Left ventricle myocardium inferior (tissue), 1 donor: ENCODE measurements at places on chromosomes 2 and 18.

DNA sequence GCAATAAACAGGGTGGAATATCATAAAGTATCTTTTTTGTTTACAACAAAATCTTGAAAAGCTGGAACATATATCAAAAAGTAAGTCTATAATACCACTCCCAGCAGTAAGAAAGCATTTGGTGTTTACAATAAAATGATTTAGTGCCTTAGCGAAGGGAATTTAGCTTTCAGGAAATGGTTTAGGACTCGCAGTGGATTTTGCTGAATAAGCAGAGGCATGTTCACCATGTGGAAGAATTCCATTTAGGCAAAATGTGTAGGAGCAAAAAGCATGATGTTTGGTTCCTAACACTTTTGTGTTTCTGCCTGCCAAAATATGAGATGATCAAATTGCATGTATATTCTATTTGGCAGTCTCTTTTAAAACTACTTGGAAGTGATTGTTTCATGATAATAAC is 163.6 kb downstream of the AGPS start:
- DNase-seq = no peak

GRCh38 chr18:23994361-23994902 is 20.1 kb upstream of the TTC39C start:
- DNase-seq = no peak

DNA sequence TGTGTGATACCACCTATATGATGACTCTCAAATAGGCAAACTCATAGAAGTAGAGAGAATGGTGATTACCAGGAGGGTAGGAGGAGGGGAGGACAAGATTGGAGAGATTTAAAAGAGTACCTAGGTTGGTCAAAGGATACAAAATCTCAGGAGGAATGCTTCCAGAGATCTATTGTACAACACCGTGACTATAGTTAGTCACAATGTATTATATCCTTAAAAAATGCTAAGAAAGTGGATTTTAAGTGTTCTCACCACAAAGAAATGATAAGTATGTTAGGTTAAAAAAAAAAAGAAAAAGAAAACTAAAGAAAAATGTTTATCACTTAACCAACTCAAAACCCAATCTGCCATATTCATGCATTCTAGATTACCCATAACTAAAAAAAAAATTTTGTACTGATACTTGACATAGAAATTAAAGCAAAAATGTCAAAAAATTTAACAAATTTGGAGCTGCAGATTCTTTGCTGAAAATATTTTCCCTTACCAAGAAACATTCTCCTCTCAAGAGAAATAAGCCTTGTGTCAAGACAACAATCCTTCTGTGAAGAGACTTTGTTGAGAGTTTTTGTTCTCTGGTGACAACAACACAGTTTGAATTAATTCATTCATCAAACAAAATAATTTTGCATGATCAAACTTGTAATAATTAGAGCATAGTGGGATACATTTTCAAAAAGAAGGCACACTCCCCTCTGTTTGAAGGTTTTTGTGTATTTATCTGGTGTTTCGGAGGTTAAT is 213.1 kb downstream of the DNER start:
- no peak for DNase-seq

- DNase-seq = no peak
Observed at GRCh38 chr2:166090346-166090745, 37.5 kb downstream of the SCN1A start.

- DNase-seq = no peak
Observed at GRCh38 chr2:75464348-75464946, 96.3 kb downstream of the EVA1A start.

DNA sequence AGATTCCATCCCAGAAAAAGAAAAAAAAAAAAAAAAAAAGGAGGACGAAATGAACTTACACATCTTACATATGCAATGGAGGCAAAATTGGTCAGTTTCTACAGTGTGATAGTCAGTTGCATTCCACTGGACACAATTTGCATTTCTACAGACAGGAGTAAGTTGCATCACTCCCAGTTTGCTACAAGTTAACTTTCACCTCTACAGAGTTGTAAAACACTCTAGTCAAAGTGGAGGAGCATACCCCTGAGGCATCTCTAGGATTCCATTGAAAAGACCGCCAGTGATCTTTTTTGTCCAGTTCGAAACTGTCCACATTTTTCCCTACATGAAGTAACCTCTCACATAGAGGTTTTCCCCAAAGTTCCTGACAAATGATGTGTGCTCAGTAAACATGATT is 202.8 kb downstream of the VAPA start:
- DNase-seq = no peak

DNA sequence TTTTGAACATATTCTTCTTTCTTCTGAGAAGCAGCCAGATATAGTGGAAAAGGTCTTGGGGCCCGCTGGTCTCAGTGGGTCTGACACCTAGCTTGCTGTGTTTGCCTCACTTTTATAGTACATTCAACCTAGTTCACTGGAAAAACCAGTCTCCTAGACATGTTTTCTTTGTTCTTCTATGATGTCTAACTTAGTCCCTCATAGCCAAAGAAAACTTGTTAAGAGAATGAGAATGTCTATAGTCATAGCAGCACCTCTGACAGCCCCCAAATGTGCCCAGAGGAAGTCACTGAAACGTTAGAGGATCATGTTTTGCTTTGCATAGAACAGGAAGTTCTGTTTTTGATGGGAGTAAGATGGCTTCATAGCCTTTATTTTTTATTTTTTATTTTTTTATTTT is 40.3 kb downstream of the TNFRSF11A start:
- no peak for DNase-seq

DNA sequence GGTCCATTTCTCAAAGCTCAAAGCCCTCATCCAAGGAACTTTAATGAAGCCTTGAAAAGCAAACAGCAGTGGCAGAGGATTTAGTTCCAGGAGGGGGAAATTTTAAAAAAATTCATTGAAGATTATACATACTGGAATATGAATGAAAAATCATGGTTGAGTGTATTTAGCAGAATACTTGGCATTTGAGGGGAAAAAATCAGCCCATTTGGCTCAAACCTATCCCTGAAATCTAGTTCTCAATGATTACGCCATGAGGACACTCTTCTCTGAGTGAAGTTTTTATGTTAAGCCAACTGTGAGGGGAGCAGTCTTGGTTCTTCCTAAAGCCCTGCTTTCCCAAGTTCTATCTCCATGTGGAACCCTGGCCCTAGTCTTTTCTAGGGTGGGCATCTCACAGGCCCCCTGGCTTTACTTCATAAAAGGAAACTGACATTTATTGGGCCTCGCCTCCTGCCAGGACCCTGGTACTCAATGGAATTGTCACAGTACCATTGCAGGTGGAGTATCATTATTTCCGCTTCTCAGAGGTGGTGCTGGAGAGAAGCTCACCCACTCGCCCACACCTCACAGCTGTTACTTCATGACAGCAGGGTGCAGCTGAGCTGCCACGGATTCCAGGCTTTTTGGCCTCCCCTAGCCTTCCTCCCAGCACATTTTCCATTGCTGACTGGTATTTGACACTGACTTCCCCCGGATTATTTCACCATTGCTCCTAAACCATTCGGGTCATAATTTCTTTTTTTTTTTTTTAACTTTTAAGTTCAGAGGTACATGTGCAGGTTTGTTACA is 56.8 kb downstream of the NXPH2 start:
- no peak for DNase-seq

DNA sequence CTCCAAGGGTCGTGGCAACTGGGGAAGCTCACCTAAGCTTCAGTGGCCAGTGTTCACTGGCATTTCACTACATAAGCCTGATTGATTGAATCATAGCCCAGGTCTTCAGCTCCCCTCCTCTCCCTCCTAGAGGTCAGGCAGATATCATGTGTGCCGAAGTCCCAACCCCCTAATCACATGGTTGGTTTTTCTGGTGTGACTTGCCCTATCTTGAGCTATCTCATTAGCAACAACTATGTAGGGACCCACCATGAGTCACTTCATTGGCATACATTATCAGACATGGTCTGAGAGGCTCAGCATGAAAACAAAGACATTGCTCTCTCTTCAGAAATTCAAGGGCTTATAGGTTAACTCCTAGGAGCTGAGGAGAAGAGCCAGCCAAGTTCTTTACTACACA is 76.8 kb downstream of the LYPD1 start:
- DNase-seq = no peak

- no peak for DNase-seq
Observed at GRCh38 chr2:241071677-241072111, 30.4 kb downstream of the MTERF4 start.

DNA sequence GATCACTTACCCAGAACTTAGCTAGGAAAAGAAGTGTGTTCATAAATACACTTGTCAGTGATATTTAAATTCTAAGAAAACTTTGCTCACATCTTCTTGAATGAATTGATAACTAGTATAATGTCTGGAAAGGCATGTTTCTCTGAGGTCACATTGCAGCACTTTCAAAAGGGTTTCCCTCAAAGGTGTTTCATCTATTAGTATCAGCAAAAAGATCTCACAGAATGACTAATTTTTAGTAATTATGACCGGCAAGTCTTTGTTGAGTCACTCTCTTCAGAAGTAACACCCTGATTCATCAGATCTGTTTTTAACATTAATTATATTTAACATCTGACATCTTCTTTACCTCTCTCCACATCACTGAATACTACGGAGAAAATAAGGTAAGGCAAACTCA is 222.3 kb downstream of the IKZF2 start:
- no peak for DNase-seq

- DNase-seq = no peak
Observed at GRCh38 chr2:197011801-197012641, 85.5 kb upstream of the PGAP1 start.

DNA sequence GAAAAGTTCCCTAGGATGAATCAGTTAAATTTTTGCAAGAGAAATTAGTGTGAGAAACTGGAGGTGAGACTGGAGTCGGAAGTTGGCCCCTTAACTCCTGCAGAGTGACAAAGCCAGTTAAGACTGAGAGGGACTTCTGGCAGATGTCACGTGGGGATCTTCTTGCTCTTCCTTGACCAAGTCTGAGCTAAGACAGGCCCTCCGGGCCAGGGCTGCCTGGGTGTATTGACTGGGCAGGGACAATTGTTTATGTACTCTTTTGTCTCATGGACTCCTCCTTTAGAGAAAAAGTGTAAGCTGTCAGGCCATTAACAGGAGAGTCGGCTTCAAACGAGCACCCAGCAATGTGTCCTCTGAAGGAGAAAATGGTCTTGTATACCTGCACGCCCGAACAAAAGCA is 48.6 kb upstream of the RALBP1 start:
- no peak for DNase-seq

DNA sequence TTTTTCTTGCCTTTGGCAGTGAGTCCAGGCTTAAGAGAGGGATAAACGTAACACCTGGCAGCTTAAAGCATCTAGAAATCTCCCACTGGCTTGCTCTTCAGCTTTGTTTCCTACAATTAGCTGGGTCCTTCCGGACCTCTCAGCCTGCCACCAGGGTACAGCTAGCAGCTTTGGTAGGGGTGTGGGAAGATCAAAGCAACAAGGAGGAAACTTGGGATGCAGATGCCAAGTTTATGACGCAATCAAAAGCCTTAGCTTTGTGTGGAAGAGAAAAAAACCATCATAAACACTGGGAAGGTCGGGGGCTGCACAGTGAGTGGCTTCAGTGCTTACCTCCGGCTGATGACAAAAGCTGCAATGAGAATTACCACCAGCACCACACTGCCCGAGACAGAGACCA is 116.9 kb downstream of the EPHA4 start:
- DNase-seq = no peak

- DNase-seq = no peak
Observed at GRCh38 chr2:150090031-150090430, 397.4 kb downstream of the RND3 start.

DNA sequence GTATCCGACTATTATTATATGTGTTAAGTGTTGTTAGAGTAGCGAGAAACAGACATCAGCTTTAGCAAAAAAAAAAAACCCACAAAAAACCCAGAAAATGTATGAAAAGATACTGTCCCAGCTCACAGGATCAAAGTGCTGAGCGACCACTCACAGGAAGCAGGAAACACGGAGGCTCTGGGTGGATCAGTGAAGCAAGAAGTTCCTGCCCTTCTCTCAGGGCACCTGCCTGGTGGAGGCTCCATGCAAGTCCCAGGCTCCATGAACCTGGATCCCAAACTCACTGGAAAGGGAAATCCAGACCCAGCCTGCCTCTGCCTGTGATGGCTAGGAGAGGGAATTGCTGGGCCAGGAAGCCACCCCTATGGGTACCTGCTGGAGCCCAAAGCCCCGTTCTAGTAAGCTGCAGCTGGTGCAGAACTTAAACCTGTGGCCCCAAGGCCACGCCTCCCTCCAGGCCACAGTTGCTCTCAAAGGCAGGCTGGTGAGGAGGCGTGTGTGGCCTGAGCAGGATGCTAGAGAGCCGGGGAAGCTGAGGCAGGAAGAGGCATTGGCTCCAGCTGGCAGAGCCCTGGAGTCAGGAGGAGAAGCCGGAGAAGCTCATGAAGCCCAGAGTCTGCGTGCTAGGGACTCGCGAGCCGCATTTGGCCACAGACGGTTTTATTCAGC is 63.5 kb upstream of the TAF1B start:
- DNase-seq = no peak

DNA sequence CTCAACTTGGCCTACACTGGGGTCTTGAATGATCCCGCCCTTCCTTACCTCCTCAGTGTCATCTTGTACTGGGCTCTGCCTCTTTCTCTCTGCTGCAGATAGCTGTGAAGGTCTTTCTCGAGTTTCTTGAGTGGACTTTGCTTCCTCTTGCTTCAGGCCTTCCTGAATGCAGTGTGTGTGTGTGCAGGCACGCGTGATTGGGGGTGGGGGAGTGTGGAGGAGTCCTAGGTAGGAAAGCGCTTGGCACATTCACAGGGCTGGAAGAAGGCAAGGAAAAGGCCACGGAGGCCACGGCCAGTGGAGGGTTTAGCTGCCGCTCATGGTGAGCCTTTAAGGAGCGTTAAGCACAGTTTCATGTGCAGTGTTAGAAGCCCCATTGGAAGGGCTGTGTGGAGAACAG is 5.5 kb downstream of the RALB start:
- no peak for DNase-seq

DNA sequence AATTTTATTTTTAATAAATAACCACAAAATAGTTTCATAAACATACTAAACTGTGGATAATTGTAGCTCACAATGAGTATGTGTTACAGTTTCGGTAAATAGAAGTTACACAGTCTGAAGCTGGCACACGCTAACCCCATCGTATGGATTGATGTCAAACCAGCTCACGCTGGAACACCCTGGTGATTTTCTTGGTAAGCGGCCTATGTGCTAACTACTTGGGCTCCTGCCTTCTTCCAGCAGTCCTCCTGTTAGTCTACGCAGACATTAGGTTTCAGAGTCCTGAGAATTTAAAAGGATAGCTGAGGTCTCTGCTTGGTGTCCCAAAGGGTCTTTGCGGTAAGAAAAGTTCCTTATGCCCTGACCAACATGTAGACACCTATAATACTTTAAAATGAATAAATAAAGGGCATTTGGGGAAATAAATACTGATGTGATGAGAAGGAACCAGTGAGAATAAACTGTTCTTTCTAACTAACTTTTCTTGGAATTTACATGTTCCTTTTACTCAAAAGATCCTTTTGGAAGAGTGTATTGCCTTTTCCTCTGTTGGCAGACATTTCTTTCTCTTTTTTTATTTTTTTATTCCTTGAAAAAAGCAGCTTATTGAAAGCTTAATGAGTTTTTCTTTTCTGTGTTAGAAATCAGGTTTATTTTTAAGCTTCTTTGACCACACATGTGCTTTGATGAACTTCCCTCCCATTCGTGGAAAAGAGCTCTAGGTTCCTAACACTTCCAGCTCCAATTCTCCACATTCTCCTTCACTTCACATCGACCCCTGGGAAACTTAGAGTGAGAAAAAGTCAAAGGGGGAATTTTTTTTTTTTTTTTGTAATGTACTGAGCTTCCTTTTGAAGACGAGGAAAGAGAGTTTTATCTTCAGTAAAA is 322.2 kb downstream of the IRS1 start:
- no peak for DNase-seq

GRCh38 chr2:205650450-205650849 is 31.9 kb upstream of the NRP2 start:
- DNase-seq = no peak

GRCh38 chr2:174605687-174606086 is 8.1 kb upstream of the WIPF1 start:
- no peak for DNase-seq
